ENCODE measurements at places on chromosomes 6 and 20.

DNA sequence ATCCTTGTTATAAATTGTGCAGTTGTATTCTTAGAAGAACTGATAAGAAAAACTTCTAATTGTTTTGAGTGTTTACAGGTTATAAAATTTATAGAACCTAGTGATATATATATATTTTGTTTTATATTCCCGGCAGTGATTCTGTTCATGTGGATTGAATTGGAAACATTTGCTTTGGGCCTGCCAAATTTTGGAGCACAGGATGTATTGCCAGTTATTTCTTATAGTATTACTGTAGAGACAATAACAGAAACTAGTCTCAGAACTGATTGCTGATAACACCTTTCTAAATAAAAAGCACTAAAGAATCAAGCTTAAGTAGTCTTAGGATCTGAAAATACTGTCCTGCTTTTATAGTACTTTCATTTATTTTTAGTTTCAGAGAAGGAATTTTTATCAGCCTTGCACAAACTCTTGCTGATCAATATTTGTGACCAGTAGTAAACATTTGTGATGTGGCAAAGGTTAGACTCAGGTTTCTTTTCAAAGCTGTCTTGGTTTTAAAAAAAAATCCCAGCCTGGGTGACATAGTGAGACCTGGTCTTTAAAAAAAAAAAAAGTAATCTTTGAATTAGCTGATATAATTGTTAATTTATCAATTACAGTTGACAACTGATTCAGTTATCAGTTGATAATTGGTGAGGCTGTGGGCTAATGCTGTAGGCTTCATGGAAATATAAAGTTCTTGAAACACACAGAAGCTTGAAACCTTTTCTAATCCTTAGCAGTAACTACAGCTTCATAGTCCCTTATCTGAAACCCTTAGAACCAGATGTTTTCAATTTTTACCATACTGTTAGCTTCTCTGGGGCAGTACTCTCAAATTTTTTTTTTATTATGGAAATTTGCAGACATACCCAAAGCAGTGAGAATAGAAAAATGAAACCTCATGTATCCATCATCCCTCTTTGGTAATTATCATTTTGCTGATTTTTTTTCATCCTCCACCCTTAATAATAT is 42.4 kb downstream of the RNGTT start:
- no peak for DNase-seq

DNA sequence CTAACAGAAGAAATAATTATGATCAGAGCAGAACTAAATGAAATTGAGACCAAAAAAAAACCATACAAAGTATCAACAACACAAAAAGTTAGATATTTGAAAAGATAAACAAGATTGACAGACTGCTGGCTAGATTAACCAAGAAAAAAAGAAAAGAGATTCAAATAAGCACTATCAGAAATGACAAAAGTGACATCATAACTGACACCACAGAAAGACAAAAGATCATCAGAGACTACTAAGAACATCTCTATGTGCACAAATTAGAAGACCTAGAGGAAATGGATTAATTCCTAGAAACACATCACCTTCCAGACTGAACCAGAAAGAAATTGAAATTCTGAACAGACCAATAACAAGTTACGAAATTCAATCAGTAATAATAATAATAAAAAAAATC is 17.9 kb downstream of the DTNBP1 start:
- DNase-seq = no peak

DNA sequence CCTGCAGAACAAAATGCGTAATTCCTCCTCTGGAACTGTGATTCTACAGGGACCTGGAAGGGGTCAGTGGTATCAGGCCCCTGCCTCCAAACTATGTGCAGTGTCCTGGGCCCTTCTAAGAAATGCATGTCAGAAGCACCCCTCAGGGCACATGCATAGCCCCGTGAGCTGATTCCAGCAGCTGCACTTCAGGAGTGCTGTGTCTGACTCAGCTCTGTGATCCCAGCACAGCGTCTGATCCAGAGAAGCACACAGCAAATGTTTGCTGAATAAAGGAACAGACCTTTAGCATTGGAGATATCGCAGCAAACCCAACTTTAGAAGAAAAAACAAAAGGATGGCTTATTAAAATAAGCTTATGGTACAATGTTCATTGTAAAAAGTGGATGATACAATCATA is 15.8 kb upstream of the MAFB start:
- no peak for DNase-seq

- no peak for DNase-seq
Observed at GRCh38 chr6:110529355-110529754, 52.9 kb upstream of the SLC22A16 start.

DNA sequence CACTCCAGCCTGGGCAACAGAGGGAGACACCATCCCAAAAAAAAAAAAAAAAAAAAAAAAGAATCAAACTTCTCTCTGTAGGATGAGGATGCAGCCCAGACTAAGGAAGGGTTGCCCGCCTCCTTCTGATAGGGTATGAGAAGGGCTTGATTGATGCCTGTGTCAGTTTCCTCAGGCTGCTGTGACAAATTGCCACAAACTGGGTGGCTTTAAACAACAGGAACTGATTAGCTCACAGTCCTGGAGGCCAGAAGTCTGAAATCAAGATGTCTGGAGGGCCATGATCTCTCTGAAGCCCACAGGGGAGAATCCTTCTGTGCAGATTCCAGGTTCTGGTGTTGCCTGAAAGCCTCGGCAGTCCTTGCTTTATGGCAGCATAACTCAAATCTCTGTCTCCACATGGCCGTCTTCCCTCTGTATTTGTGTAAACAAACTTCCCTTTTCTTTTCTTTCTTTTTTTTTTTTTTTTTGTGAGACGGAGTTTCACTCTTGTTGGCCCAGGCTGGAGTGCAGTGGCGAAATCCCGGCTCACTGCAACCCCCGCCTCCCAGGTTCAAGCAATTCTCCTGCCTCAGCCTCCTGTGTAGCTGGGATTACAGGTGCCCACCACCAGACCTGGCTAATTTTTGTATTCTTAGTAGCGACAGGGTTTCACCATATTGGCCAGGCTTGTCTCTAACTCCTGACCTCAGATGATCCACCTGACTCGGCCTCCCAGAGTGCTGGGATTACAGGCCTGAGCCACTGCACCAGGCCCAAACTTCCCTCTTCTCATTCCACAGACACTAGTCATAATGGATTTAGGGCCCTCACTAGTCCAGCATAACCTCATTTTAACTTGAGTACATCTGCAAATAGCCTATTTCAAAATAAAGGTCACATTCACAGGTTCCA is 11.2 kb upstream of the CDK19 start:
- DNase-seq = no peak

GRCh38 chr20:6347916-6348315 is 225.1 kb upstream of the FERMT1 start:
- DNase-seq = no peak

DNA sequence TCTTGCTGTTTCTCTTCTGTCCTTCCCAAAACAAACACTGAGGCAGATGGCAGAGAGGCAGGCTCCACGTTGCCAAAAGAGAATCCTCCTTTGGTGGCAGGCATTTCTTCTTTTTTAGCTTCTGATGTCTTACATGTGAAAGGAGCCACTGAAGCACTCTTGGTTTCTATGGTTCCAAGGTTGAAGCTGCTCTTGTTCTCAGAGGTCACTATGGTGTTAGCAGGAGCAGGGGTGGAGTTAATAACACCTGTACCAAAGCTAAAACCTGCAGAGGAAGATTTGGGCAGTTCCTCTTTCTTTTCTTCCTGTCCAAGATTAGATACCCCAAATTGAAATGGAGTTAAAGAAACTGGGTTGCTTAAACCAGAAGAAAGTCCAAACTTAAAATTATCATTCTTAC is 28.8 kb downstream of the FAM8A1 start:
- DNase-seq = no peak

DNA sequence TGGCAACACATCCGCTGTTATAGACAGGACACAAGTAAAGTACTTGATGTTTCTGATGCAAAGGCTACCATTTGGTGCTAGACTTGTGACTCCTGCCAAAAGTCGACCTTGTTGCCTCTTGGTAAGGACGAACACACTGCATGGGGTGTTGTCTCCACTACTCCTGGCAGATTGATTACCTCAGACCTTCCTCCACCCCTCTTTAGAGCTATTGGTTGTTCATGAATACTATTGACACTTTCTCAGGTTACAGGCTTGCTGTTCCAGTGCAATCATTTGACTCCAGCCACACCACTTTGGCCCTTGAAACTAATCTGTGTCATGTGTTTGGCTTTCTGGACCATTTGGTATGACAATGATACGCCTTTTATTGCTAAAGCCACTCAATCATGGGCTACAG is 62.3 kb downstream of the TRMT11 start:
- DNase-seq = no peak

DNA sequence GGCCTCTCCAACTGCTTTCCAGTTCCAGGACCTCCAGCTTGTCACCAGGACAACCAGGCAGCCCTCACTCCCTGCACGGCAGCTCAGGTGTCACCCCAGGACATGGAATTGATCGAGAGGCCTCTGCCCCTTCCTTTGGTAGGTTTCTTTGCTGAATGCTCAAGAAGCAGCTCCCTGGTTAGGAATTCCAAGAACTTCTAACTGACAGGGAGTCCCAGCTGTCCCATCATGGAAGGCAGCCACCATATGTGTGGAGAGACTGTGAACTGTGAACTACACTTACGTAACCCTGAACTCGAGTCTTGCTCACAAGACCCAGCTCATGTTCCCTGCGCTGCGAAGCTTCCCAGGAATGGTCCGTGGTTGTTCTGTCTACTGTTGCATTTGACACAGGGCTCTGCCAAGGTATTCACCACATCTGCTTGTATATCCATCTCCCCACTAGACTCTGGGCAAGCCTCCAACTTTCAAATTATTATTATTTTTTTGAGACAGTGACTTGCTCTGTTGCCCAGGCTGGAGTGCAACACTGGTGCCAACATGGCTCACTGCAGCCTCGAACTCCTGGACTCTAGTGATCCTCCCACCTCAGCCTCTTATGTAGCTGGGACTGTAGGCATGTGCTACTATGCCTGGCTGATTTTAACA is 35.7 kb downstream of the MGME1 start:
- no peak for DNase-seq

GRCh38 chr6:7938562-7939183 is 28.1 kb upstream of the TXNDC5 start:
- no peak for DNase-seq

GRCh38 chr20:10658051-10658823 is 15.6 kb downstream of the JAG1 start:
- DNase-seq = no peak

DNA sequence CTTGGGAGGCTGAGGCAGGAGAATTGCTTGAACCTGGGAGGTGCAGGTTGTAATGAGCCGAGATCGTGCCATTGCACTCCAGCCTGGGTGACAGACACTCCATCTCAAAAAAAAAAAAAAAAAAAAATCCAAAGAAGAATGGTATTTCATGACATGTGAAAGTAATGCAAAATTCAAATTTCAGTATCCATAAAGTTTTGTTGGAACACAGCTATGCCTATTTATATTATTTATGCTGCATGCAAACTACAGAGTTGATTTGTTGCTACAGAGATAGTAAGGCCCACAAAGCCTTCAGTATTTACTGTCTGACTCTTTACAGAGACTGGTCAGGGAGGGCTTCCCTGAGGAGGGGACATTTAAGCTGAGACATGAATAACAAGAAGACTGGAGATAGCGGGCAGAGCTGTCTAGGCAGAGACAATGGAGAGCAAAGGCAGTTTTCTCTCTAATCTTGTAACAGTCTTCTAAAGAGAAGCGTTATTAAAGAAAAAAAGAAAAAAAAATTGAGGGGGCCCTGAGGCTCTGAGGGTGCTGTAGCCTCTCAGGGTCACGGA is 2.7 kb upstream of the SLC9A8 start:
- no peak for DNase-seq

GRCh38 chr6:148203970-148204369 is 138.7 kb upstream of the SASH1 start:
- DNase-seq = peak; percentile 24

DNA sequence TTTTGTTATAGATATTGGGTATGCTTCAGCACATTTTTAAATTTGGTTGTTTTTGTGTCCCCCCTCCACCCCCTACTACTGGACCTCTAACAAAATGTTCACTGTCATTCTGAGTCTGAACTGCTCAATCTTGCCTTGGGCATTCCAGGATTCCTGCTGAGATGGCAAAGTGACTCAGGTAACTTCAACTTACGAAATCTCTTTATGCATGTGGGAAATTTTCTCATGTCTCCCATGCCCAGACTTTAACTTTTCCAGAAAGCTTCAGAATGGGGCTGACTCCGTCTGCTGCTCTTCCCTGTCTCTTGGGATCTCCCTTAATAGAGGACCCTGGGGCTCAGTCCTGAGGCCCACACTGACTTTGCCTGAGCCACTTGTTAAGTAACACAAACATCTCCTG is 14.0 kb downstream of the CYP39A1 start:
- no peak for DNase-seq

GRCh38 chr6:124683507-124683906 is 278.7 kb upstream of the RNF217 start:
- DNase-seq = no peak

- peak; percentile 65 for DNase-seq
Observed at GRCh38 chr20:51481341-51481914, 61.1 kb downstream of the NFATC2 start.

GRCh38 chr6:159313018-159313417 is 143.8 kb downstream of the FNDC1 start:
- DNase-seq = no peak

DNA sequence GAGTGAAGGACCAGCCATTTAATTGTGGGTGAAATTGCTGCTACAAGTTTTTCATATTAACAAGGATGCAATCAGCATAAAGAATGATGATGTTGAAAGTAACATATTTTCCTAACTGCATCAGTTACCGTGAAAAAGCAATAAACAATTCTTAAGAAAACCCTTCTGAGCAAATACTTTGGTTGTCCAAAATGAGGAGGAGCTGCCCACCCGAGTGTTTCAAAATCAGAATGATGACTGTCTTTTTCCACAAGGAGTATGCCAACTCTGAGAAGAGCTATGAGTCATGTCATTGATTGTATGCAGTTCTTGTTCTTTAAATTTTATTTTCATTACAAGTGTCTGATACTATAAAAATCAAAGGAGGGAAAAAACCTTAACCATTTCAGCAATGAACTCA is 470.5 kb downstream of the COL12A1 start:
- DNase-seq = no peak

DNA sequence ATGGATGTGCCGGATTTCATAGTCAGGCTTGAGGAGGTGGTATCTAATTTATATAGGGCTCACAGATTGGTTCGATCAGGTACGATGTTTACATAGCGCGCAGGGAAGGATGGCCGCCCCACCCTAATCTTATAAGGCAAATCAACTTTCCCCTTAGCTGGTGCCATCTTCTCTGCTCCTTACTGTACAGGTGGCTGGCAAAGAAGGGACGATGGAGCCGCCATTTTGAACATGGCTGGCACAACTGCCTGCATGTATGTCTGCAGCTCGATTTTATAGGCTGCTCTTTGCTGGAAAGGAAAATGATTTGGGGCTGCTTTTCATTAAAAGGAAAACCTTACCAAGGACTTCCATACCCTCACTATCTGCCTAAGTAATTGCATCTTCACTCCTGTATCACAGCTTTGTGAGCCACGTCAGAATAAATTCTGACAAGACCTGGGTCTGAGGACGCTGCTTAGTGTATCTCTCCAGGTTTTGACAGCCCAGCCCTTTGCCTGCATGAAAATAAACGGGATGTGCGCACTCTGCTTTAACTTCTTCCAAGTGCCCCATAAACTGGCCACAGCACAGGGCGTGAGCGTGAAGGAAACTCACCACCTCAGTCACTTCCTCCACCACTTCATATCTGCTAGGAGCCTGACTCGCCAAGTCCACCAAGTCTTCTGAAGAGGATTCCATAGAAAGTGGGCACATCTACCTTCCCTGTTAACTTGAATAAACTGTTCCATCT is 109.4 kb upstream of the ARMC2 start:
- no peak for DNase-seq
